ENCODE measurements at places on chromosomes 4 and X.

DNA sequence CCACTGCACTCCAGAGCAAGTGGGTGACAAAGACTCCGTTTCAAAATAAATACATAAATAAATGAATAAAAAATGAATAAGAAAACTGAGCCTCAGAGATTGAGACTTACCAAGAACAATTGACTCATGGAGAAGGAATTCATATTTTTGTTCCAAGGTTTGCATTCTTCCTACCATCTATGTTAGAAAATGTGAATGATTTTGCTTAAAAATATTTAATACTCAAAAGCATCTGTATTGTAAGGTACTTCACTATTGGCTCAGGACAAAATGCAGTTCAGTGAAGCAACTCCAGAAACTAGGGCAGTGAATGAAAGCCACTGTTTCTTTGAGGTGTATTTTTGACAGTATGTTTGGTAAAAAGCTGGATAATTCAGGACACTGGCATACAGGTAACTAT lies 54.1 kb downstream of the XAGE2 start:
- DNase-seq, result no peak

GRCh38 chr4:48237996-48238645 lies 31.5 kb downstream of the TEC start:
- DNase-seq, result no peak

GRCh38 chr4:74947798-74948197 lies 14.9 kb downstream of the PARM1 start:
- DNase-seq, result no peak

- DNase-seq, result no peak
These were observed 235.9 kb downstream of the SHOX start for GRCh38 chrX:866441-866990.

- DNase-seq, result no peak
These were observed 4.7 kb downstream of the THAP9 start for GRCh38 chr4:82905205-82905604.

GRCh38 chrX:153238361-153238760 lies 59.3 kb downstream of the MAGEA1 start:
- DNase-seq, result no peak

DNA sequence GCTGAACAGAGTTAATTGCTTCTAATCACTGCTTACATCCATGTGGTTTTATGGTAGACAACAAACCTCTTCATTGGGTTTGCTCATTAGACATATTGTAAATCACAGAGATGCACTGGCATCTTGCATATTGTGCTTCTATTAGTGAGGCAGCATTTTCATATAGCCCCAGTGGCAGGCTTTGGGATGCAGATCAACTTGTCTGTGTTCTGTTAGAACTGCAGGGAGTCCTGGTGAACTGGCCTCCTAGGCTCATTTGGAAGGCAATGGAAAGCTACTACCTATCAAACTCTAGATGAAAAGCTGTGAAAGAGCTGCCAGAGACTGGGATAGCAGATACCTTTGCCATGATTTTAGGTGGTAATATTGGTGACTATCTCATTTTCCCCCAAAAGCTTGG lies 108.8 kb downstream of the NAA11 start:
- no peak for DNase-seq

GRCh38 chr4:144872508-144873225 lies 225.3 kb downstream of the ANAPC10 start:
- no peak for DNase-seq

GRCh38 chr4:182113779-182114178 lies 129.4 kb upstream of the TENM3 start:
- no peak for DNase-seq

GRCh38 chrX:133888984-133889383 lies 96.4 kb downstream of the GPC3 start:
- no peak for DNase-seq

DNA sequence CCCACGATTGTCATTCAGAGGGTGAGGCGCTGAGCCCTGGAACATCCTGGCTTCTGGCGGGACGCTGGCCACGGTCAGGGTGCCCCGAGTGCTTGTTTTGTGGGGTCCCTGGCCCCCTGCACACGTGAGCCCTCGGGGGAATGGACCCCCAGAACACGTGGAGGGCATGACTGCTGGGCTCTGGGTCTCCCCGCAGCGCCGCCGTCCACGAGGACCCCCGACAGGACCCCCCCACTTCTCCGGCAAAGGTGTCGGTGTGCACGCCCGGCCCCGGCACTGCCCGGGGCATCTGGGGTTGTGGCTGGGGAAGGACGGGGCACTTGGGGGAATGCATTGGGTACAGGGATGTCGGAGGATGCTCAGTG lies 13.9 kb upstream of the GTPBP6 start:
- DNase-seq, result no peak

GRCh38 chr4:26360864-26361263 lies 40.0 kb downstream of the RBPJ start:
- DNase-seq, result no peak

DNA sequence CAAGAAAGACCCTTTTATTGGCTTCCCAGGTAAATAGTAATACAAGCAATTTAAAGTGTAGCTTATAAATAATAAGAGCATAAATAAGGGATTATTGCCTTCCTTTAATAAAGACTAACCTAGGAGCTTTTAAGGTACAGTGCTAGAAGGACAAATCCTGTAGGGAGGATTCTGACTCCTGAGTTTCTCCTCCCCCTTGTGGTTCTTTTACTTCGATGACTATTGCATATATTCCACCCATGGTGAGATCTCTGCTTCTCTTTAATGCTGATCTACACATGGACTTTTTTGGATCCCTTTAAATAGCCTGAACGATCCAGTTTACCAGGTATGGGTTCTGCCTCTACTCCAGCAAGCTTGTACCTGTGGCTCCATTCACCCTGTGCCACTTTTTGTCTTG lies 2.5 kb downstream of the GALNT7 start:
- no peak for DNase-seq

DNA sequence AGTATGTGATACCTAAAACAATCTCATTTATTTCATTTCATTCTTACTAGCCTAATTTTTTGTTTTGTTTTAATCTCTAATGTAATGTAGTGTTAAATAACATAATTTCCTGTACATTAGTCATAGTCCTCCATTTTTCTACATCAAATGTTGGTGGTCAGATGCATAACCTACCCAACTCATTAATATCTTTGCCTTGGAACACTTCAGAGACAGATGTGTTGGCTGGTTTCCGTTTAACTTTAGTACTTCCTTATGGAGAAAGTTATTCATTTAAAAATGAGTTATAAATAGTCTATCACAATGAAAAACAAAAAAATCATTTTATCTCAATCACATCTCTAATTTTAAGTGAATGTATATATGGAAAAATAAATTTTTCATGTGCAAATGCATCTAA lies 190.2 kb downstream of the ANTXR2 start:
- no peak for DNase-seq

- no peak for DNase-seq
These were observed 548.7 kb upstream of the DIPK2B start for GRCh38 chrX:45749375-45749774.

- DNase-seq, result no peak
These were observed 41.0 kb upstream of the UCP1 start for GRCh38 chr4:140609548-140610425.

DNA sequence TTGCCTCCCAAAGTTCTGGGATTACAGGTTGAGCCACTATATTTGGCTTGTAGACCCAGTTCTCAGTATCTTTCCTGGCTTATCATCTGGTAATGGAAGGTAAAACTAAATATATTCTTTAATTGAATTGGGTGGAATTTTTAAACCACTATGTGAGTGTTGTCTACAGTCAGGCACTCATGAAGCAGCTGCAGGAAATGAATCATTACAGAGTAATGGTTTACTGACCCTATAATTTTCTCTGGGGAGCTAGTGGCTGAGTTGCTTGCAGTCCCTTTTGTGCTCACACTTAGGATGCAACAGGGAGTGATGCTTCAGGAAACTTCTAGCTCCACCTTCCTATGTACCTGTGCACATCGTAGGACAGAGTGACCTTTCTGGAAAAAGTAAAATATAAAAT lies 4.1 kb upstream of the UGT2B7 start:
- no peak for DNase-seq

DNA sequence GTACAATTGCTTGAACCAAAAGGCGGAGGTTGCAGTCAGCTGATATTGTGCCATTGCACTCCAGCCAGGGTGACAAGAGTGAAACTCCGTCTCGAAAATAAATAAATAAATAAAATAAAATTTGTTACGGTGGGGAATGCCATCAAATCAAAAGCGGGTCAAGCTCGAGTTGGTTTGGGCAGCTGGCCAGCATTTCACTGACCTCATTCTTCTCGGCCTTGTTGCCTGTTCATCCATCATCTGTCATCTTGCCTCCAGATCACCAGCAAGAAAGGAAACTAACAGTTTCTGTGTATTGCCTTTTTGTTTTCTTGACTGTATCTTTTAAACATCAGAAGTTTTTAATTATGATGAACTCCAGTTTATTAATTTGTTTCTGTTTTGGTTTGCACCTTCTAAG lies 31.5 kb upstream of the KLHL2 start:
- no peak for DNase-seq

GRCh38 chrX:43479070-43479469 lies 177.0 kb upstream of the MAOA start:
- DNase-seq, result no peak

DNA sequence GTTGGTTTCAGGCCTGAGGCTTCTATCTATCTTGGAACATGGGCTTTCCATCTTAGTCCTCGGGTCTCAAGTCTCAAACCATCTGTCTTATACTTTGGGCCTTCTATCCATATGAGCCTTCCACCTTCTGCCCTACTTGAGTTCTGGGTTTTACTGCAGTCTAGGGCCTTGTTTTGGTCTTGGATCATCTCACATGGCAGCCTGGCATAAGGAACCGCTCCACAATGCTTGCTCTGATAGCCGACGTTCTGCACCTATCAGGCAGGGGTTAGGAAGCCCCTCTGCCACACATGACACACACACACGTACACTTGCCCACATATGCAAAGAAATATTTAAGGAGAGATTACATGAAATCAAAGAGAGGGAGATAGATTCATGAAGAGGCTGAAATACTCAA lies 264.0 kb downstream of the CHIC1 start:
- no peak for DNase-seq

GRCh38 chr4:28774344-28774743 lies 1913.7 kb downstream of the STIM2 start:
- no peak for DNase-seq

DNA sequence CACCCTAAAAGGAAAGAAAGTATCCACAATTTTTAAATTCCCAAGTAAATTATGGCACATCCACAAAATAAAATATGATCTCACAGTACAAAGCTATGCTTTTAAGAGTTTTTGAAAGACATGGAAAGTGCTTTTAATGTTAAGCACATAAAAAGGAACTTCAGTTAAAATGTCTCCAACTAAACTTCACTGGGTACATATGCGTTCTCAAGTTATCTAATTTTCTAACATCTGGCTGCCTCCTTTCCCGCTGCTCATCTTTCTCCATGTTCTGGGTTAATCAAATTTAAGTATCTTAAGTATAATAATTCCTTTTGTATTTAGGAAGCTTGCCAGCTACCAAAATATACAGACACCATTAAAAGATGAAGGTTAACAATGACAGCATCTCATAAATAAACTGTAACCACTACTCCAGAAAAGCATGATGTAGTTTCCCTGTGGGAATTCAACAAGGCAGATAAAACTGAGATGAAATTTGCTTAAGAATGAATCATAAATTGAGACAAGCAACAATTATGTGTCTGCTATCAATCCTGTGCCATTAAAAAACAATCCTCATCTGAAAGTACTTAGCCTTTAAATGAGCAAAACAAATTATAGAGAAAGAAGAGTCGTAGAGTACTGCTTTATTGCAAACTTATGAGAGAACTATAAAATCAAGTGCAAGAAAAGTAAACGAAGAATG lies 25.1 kb downstream of the PRSS12 start:
- no peak for DNase-seq

DNA sequence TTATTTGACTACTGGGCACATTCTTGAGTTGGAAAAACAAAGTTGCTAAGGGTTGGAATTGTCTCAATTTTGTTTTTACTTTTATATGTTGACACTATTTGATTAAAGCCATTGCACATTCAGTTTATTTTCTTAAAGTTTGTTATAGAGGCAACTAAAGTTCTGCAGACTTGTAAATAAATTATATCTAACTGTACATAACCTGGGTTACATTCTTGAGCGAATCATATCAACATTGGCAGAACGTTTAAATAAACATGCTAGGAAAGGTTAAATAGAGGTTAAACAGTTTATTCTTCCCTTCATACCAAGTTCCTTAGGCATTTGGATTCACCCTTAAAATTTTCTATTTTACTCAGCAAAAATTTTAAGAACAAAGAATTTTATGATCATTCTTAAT lies 74.5 kb downstream of the UCHL1 start:
- DNase-seq, result no peak

DNA sequence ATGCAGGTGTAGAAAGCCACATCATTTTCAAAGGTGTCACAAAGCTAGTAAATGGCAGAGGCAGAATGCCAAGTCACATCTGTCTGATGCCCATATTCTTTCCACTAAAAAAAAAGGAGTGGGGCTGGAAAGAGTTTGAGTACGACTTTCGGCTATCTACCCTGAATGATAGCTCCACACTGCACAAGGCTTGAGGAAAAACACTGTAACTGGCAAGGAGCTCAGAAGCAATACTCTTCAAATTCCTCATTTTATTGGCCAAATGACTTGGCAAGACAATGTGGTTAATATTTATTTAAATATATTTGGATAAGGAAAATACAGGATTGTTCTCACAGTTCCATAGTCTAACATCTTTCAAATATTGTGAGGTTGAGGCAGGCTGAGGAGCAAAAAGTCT lies 5.4 kb upstream of the ADH1C start:
- DNase-seq, result no peak

DNA sequence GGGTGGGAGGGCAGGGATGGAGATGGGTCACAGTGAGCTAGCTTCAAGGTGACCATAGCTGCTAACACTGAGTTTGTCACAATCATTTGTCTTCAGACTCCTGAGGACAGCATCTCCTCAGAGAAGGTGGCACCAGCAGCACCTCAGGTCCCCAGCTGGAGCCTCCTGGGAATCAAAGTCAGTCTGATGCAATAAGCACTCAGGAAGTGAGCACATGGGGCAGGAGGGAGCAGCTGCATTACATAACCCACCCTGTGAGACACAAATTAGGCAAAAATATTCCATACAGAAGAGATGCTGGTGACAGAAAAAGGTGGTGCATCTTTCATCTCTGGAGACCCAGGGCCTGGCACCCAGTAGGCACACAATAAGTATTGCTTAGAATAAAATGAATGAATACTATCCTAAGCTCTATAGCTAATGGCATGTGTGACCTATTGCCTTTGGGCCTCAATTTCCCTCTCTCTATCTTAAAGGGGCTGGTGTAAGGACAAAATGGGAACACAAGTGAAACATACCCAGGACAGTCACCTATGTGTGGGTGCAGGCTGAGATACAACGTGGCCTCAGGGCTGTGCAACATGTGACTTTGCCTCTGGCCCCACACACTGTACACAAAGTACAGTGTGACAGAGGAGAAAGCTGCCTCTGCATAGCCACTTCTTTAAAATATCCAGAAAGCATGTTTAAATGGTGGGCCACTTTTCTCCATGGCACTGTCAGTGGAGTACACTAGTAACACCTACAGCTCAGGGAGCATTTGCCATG lies 37.1 kb downstream of the SLC39A8 start:
- DNase-seq, result no peak

Data from C1 segment of cervical spinal cord (tissue), 14 donors.